Testis (tissue), 5 donors: ENCODE measurements at places on chromosomes 7 and 10. TPM values are rescaled to one million over a fixed set of nuclear protein-coding genes. Genes with fewer than 3 reads are reported as not detected.
A peak's percentile ranks its signal among the peaks of the same experiment; 100 is the strongest.

Gene A1CF
- polyA plus RNA-seq = 0.12 TPM

Gene LAMTOR4
- polyA plus RNA-seq = 136 TPM

Gene PNLIPRP1
- polyA plus RNA-seq = 0.33 TPM

DNA sequence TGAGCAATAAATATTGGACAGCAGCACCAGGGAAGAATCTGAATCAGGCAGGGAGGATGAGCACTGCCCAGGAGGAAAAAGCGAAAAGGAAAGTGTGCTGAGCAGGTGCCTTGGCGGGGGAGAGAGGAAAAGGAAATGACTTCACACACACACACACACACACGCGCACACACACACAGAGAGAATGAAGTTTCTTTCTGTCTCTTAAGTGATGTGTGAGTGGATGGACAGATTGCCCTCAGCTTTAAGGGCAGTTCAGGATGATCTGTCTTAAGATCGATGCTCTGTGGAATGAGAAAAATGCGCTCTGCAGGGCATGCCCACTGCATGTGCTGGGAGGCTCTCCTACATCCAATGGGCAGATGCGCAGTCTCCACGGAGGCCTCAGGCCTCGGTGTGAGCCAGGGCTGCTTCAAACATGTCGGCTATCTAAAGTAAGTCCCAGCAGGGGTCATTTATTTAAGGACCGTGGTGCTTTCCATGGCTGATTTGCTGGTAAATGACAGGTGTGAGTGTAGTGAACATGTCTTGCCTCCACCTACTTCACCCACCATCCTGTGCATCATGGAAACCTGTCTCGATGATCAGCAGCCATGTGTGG is 2.5 kb upstream of the ACBD5 start:
- peak overlapping the region; percentile 95 for H3K27ac ChIP-seq
- peak; percentile 74 for DNase-seq
- H3K36me3 ChIP-seq = no peaks in the 10 kb centered on the region
- peaks cover 4% of the 10 kb centered on the region for H3K4me1 ChIP-seq

DNA sequence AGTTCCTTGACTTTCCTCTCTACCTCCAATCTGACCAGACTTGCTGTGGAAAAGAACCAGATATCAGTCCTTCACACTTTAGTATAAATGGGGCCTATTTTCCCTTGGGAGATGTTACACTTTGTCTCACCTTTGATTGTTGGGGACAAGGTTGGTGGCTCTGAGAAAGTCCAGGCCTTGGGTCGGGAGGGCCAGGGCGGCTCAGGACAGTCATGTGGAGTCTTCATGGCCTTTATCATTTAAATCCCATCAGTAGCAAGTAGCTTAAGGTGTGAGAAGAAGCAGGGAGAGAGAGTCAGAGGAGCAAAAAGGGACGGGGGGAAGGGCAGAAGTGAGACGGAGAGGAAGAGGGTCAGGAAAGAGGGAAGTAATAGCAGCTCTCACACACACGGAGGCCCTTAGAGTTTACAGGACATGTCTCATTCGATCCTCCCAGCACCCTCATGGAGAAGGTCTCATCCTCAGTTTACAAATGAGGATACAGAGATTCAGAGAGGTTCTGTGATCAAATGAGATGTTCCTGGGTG is 40.5 kb downstream of the TBATA start:
- no peak for DNase-seq
- no peaks in the 10 kb centered on the region for H3K36me3 ChIP-seq
- no peak overlapping the region for H3K4me3 ChIP-seq
- no peaks in the 10 kb centered on the region for H3K27me3 ChIP-seq

GRCh38 chr7:98551611-98552273 is 65.3 kb upstream of the NPTX2 start:
- H3K27me3 ChIP-seq = no peaks in the 10 kb centered on the region
- H3K4me1 ChIP-seq = no peaks in the 10 kb centered on the region
- no peak for DNase-seq
- H3K4me3 ChIP-seq = no peak overlapping the region
- H3K27ac ChIP-seq = no peak overlapping the region
- no peaks in the 10 kb centered on the region for H3K36me3 ChIP-seq

DNA sequence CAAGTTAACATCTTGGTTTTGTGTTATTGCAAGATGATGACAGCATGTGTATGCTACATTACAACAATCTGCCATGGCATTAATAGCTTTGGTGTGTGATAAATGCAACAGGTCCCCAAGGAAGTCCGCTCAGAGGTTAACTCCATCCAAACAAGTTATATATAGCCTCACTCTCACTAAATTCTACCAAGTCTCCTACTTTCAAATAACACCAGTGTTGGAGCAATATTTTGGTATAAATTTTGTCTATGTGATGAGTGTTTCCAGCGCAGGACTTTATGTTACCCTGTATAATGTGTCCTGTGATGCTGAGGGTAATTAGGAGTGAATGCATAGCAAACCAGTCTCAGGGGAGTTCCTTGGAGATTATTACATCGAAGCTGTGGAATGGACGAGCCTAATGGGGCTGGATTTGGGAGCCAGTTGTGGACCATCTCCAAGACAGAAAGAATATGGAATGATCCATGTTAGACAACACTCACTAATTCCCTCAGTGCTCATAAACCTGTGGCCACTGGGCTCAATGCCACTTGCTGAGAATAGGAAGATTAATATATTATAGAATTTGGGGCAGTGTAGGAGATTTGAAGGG is 127.6 kb upstream of the CXCL12 start:
- no peak overlapping the region for H3K27ac ChIP-seq
- H3K4me1 ChIP-seq = no peaks in the 10 kb centered on the region
- no peaks in the 10 kb centered on the region for H3K27me3 ChIP-seq
- H3K4me3 ChIP-seq = no peak overlapping the region
- DNase-seq = no peak
- H3K36me3 ChIP-seq = no peaks in the 10 kb centered on the region

DNA sequence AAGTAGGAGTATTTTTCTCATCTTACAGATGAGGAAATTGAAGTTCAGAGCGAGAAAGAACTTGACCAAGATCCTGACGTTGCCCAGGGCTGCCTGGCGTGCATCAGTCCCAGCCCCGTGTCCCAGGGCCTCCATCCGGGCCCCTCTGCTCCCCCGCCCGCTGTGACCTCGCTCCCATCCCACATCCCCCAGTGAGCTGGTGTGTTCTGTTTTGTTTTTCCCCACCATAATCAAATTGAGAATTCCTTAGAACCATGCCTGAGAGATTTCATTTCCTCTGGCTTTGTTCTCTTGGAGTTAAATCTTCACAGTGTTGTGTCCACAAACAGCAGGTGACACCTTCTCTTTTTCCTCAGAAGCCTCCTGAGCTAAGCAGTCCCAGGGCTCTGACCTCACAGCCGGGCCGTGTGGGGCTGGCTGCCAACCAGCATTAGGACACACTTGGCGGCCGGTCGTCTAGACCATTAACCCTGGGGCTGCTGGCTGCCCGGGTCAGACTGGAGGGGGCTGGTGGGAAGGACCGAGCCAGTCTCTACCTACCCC is 44.3 kb downstream of the PFKP start:
- no peak overlapping the region for H3K27ac ChIP-seq
- DNase-seq = no peak
- no peak overlapping the region for H3K4me3 ChIP-seq
- no peaks in the 10 kb centered on the region for H3K36me3 ChIP-seq
- H3K4me1 ChIP-seq = no peaks in the 10 kb centered on the region
- H3K27me3 ChIP-seq = no peaks in the 10 kb centered on the region

DNA sequence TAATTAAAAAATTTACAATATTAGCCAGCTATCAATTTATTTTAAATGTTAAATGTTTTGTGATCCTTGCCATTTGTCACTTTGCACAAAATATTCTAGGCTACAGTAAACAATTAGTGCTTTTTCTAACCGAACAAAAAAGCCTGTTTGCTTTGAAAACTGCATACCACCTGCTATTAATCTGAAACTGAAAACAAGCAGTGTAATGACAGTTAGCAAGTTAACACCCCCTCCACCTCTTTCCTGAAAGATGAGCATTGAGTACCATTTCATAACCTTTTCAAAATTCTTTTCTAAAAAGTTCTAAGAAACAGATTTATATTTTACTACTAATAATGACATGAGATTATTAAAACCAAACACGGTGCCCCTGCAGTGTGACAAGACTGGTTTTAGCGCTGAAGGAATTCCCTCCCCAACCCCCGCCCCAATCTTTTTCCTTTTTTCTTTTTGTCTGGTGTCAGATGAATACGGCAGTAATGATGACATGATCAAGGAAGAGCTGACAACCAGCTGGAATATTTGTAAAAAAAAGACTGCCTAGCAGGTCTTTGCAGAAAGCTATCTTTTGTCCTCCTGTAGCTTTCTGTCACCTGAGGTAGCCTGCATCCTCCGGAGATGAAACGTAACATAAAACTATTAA is 175.6 kb downstream of the CHCHD3 start:
- H3K36me3 ChIP-seq = no peaks in the 10 kb centered on the region
- H3K27me3 ChIP-seq = no peaks in the 10 kb centered on the region
- no peaks in the 10 kb centered on the region for H3K4me1 ChIP-seq

Gene NHLRC2
- polyA plus RNA-seq = 8.7 TPM

Gene SUGCT
- polyA plus RNA-seq = 8.1 TPM

GRCh38 chr7:92435542-92435941 is 11.7 kb upstream of the GATAD1 start:
- no peaks in the 10 kb centered on the region for H3K4me1 ChIP-seq
- DNase-seq = no peak
- H3K27ac ChIP-seq = no peak overlapping the region
- no peaks in the 10 kb centered on the region for H3K27me3 ChIP-seq
- no peak overlapping the region for H3K4me3 ChIP-seq

DNA sequence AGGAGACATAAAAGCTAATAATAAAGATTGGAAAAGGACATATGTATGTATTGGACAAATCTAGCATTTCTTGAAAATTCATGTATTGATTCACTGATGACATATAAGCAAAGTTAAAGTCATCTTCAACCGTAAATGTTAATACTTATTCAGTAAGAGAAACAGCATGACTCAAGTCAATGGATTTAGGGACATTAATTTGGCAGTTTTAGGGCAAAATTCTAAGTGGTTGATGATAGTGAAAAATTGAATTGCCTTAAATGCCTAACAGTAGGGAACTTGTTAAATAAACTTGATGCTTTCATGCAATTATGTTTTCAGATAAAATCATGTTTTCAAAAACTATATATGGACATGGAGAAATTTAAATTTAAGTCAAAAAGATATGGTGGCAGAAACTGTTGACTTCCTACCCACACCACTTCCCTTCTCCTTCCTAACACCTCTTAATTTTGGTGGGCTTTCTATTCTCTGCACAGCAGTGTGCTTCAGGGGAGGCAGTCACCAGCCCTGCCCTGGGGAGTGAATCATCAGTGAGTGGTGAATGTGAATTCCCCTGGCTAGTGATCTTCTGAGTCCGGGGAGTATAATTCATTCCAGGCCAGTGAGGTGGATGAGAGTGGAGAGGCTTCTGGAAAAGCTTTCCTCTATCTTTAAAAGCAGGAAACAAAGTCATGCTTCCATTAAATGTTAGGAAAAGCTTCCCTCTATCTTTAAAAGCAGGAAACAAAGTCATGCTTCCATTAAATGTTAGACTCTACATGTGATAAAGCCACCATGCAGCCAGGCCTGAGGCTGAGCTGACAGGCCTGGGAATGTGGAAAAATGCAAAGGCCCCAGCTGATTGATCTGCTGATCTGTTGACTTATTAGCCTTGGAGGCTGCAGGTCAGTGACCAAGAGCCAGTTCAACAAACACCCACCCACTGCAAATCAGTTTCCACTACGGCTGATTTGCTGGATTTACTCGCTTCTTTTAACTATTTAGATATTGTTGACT is 25.2 kb upstream of the ITGB1 start:
- no peak for DNase-seq
- H3K4me1 ChIP-seq = peaks cover 4% of the 10 kb centered on the region
- H3K36me3 ChIP-seq = no peaks in the 10 kb centered on the region
- H3K4me3 ChIP-seq = no peak overlapping the region
- H3K27ac ChIP-seq = no peak overlapping the region
- no peaks in the 10 kb centered on the region for H3K27me3 ChIP-seq

Gene C10orf62
- polyA plus RNA-seq = 304 TPM

Gene ZNF485
- polyA plus RNA-seq = 5.8 TPM

- H3K27me3 ChIP-seq = no peaks in the 10 kb centered on the region
- no peak overlapping the region for H3K27ac ChIP-seq
- H3K4me3 ChIP-seq = no peak overlapping the region
- peaks cover 9% of the 10 kb centered on the region for H3K4me1 ChIP-seq
- DNase-seq = no peak
- H3K36me3 ChIP-seq = no peaks in the 10 kb centered on the region
Measured at GRCh38 chr10:108784534-108784933, 1138.8 kb downstream of the XPNPEP1 start.

- H3K4me3 ChIP-seq = no peak overlapping the region
- DNase-seq = no peak
- no peaks in the 10 kb centered on the region for H3K4me1 ChIP-seq
- H3K36me3 ChIP-seq = no peaks in the 10 kb centered on the region
- no peak overlapping the region for H3K27ac ChIP-seq
Measured at GRCh38 chr10:59606551-59606961, 103.1 kb downstream of the SLC16A9 start.

GRCh38 chr7:1975581-1975980 is 257.2 kb downstream of the MAD1L1 start:
- H3K27ac ChIP-seq = no peak overlapping the region
- DNase-seq = no peak
- H3K27me3 ChIP-seq = no peaks in the 10 kb centered on the region
- no peaks in the 10 kb centered on the region for H3K36me3 ChIP-seq

DNA sequence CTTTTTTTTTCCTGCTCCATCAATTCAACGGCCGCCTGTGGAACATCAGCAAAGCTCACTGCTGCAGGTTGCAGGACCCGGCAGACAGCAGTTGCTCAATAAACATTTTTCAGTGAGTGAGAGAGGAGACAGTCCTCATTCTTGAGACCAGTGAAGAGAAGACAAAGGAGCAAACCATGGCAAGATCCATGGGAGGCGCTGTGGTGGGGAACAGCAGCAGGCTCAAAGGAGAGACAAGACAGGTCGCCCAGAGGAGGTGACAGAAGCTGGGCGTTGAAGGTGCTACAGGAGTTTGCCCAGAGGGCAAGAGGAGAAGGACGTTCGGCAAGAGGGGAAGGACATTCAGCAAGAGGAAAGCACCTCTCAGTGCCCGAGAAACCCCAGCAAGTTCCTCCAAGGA is 74.5 kb upstream of the FGFR2 start:
- no peak overlapping the region for H3K27ac ChIP-seq
- peaks cover 15% of the 10 kb centered on the region for H3K4me1 ChIP-seq
- DNase-seq = no peak

Gene HGF
- polyA plus RNA-seq = 3.4 TPM

GRCh38 chr7:29126804-29127203 is 19.5 kb downstream of the CPVL start:
- DNase-seq = no peak
- H3K27ac ChIP-seq = no peak overlapping the region
- H3K4me3 ChIP-seq = no peak overlapping the region
- no peaks in the 10 kb centered on the region for H3K27me3 ChIP-seq
- H3K4me1 ChIP-seq = no peaks in the 10 kb centered on the region
- H3K36me3 ChIP-seq = no peaks in the 10 kb centered on the region

GRCh38 chr7:158482480-158482879 is 105.1 kb downstream of the PTPRN2 start:
- no peaks in the 10 kb centered on the region for H3K4me1 ChIP-seq
- H3K27ac ChIP-seq = no peak overlapping the region
- no peaks in the 10 kb centered on the region for H3K36me3 ChIP-seq
- no peak overlapping the region for H3K4me3 ChIP-seq
- DNase-seq = no peak

- peaks cover 2% of the 10 kb centered on the region for H3K4me1 ChIP-seq
- no peaks in the 10 kb centered on the region for H3K36me3 ChIP-seq
- no peak for DNase-seq
- H3K4me3 ChIP-seq = no peak overlapping the region
- no peaks in the 10 kb centered on the region for H3K27me3 ChIP-seq
Measured at GRCh38 chr10:79049931-79050895, 18.6 kb upstream of the ZMIZ1 start.

GRCh38 chr10:35462491-35462934 is 126.2 kb downstream of the CCNY start:
- H3K36me3 ChIP-seq = no peaks in the 10 kb centered on the region
- H3K27ac ChIP-seq = no peak overlapping the region
- no peak for DNase-seq
- no peak overlapping the region for H3K4me3 ChIP-seq
- no peaks in the 10 kb centered on the region for H3K27me3 ChIP-seq
